ENCODE measurements at places on chromosomes 5 and 9. TPM values are rescaled to one million over a fixed set of nuclear protein-coding genes. Genes with fewer than 3 reads are reported as not detected.

The CD274 gene
- total RNA-seq = 4.6 TPM

GRCh38 chr5:13976867-13977830, 32.7 kb upstream of the DNAH5 start:
- H3K27me3 ChIP-seq = no peaks in the 10 kb centered on the region
- no peaks in the 10 kb centered on the region for H3K36me3 ChIP-seq

The JAKMIP2 gene
- total RNA-seq = 2.1 TPM

- no peak overlapping the region for H3K27ac ChIP-seq
- no peaks in the 10 kb centered on the region for H3K27me3 ChIP-seq
- no peak for DNase-seq
- H3K36me3 ChIP-seq = peaks cover 72% of the 10 kb centered on the region
- H3K4me3 ChIP-seq = no peak overlapping the region
- no peaks in the 10 kb centered on the region for H3K4me1 ChIP-seq
Measured at GRCh38 chr9:125346080-125346732, 84.6 kb downstream of the GAPVD1 start.

The HSDL2 gene
- total RNA-seq = 42.9 TPM

- peaks cover 15% of the 10 kb centered on the region for H3K4me1 ChIP-seq
- no peaks in the 10 kb centered on the region for H3K36me3 ChIP-seq
- peak; percentile 65 for DNase-seq
Measured at GRCh38 chr5:151238303-151238741, 14.4 kb upstream of the CCDC69 start.

GRCh38 chr5:123044926-123045617, 8.5 kb upstream of the PPIC start:
- no peaks in the 10 kb centered on the region for H3K4me1 ChIP-seq
- H3K36me3 ChIP-seq = no peaks in the 10 kb centered on the region
- H3K4me3 ChIP-seq = no peak overlapping the region
- H3K27ac ChIP-seq = no peak overlapping the region
- no peak for DNase-seq

DNA sequence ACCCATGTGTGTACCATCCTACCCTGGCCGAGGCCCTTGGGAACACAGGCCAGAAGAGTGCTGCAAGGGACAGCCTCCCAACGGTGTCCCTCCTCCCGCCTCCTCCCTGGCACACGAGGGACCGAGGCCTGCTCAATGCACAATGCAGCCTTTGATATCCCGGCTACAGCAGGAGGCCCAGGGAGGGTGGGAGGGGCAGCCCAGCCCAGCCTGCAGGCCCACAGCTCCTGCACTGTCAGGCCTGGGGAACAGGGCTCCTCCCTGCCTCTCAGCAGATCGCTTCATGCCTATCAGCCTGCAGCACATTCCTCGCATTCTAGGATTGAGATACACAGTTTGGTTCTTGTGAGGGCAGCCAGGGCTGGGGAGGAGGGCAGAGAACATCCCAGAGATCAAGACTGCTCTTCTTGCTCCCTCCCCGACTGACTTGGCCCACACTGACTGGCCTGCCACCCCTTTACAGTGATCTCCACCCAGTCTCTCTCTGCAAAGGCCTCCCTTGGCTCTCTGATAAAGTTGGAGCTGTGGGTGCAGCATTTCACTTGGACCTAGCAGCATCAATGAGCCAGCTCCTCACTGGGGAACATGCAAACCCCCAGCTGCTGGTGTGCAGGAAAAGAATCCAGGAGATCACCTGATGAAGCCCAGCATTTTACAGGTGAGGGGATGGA, at the start of gene SH3TC2:
TSS of gene SH3TC2 (minus strand) at position 46 of the 671 bp plus-strand sequence. CDS start at position 6, 40 bp downstream.
- H3K4me3 ChIP-seq = no peak within 1 kb of the TSS
- H3K36me3 ChIP-seq = no peaks in the 10 kb centered on the region
- no peaks in the 10 kb centered on the region for H3K4me1 ChIP-seq
- no peak within 1 kb of the TSS for H3K27ac ChIP-seq
- peak; percentile 60 for DNase-seq
- H3K27me3 ChIP-seq = no peaks in the 10 kb centered on the region

GRCh38 chr9:87711857-87712800, 13.8 kb upstream of the CTSL start:
- H3K4me1 ChIP-seq = no peaks in the 10 kb centered on the region
- no peak overlapping the region for H3K27ac ChIP-seq
- DNase-seq = no peak
- H3K36me3 ChIP-seq = no peaks in the 10 kb centered on the region
- H3K4me3 ChIP-seq = no peak overlapping the region

DNA sequence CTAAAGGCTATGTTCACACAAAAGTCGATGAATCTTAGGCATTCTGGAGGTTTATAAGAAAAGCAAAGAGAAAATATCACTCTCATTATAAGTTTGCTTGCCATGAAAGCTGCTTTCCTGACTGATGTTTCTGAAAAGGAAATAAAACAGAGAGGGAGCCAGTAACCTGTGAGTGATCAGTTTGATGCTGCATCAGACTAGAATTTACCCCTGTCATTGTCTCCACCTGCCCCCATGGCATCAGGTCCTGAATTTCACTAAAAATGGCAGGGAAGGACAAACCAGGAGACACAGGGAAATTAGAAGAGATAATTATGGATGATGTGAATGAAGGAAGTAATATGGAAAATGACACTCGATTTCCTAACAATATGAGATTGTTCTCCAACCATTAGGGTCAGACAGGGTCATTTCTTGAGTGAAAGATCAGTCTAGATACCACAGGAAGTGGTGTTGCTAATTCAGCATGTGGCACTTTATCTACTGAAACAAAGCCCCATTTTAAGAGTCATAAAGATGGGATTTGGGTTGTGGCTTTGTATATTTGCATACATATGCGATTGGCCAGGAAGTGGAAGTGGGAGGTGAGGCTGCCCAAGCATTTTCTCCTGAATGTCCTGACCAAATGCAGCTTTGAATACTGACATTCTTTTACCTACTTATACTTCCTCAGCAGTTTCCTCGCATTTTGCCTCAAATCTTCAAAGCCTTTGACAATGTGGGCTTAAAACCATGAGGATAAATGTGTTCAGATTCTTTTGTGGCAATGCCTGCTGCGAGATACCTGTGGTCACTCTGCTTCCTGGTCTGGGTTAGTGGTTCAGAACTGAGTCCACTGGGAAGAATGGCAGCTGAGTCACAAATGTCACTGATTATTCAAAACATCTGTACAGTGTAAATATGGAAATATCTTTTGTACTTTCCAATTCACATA, 29.7 kb downstream of the MEGF10 start:
- DNase-seq = no peak
- no peak overlapping the region for H3K4me3 ChIP-seq
- no peaks in the 10 kb centered on the region for H3K27me3 ChIP-seq
- no peaks in the 10 kb centered on the region for H3K36me3 ChIP-seq
- no peaks in the 10 kb centered on the region for H3K4me1 ChIP-seq
- no peak overlapping the region for H3K27ac ChIP-seq

DNA sequence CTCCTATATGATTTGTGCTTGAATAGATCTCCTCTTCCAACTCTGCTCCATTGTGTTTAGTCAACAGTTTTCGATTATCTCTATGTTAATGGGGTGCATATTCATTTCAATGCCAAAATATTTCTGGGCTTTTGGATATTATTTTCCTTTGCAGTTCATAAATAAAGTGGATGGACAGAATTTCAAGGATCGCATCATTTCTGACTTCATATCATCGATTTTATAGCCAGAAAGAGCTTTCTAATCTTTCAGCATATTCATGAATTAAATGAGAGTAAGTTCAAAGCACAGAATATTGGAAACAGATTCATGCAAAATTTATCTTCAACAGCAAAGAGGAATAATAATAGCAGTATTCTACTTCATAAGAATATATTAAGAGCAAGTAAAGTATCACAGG, 60.0 kb upstream of the MINAR2 start:
- H3K36me3 ChIP-seq = no peaks in the 10 kb centered on the region
- no peak for DNase-seq
- H3K4me3 ChIP-seq = no peak overlapping the region

The CDK7 gene
- total RNA-seq = 19.8 TPM

The HBEGF gene
- 12.3 TPM for total RNA-seq

- no peak overlapping the region for H3K4me3 ChIP-seq
- H3K27me3 ChIP-seq = no peaks in the 10 kb centered on the region
- DNase-seq = no peak
- H3K4me1 ChIP-seq = no peaks in the 10 kb centered on the region
Measured at GRCh38 chr9:116080561-116080960, 73.0 kb upstream of the PAPPA start.

DNA sequence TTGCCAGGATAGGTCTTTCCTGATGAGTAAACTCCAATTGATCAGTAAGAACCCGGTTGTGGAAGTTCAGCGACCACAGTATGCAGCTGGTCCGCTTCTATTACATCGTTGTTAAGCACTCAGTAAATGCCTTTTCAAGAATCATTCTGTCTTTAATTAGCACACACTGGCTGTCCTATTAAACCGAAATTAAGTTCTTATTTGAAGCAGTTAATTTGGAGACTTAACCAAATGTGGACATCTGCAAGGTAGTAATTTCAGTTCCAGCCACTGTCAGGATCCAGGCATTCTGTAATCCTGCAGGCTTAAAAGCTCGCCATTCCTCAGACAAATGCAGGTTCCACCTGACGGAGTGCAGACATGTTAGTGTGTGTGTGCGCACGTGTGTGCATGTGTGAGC, 254.6 kb downstream of the IRX2 start:
- H3K4me1 ChIP-seq = no peaks in the 10 kb centered on the region
- H3K27ac ChIP-seq = no peak overlapping the region
- H3K36me3 ChIP-seq = no peaks in the 10 kb centered on the region
- no peak overlapping the region for H3K4me3 ChIP-seq

The RORB gene
- not detected for total RNA-seq

- H3K4me1 ChIP-seq = no peaks in the 10 kb centered on the region
- DNase-seq = peak; percentile 70
- H3K4me3 ChIP-seq = no peak overlapping the region
- no peak overlapping the region for H3K27ac ChIP-seq
- H3K27me3 ChIP-seq = no peaks in the 10 kb centered on the region
Measured at GRCh38 chr9:131310833-131311554, 21.5 kb downstream of the PLPP7 start.

DNA sequence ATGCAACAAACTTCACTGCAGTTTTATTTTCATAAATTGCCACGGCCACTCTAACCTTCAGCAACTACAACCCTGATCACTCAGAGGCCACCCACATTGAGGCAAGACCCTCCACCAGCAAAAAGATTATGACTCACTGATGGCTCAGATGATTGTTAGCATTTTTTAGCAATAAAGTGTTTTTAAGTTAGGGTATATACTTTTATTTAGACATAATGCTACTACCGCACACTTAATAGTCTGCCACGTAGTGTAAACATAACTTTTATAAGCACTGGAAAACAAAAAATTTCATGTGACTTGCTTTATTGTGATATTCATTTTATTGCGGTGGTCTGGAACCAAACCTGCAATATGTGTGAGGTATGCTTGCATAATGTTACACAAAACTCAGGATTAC, 257.9 kb downstream of the ZSWIM6 start:
- H3K4me1 ChIP-seq = no peaks in the 10 kb centered on the region
- no peaks in the 10 kb centered on the region for H3K27me3 ChIP-seq
- H3K36me3 ChIP-seq = no peaks in the 10 kb centered on the region
- DNase-seq = no peak
- H3K27ac ChIP-seq = no peak overlapping the region
- no peak overlapping the region for H3K4me3 ChIP-seq

- H3K4me1 ChIP-seq = no peaks in the 10 kb centered on the region
- peaks cover 54% of the 10 kb centered on the region for H3K36me3 ChIP-seq
- no peak overlapping the region for H3K4me3 ChIP-seq
Measured at GRCh38 chr5:14420101-14420811, 161.3 kb upstream of the OTULINL start.

- H3K4me3 ChIP-seq = peak overlapping the region; percentile 55
- H3K4me1 ChIP-seq = no peaks in the 10 kb centered on the region
- H3K36me3 ChIP-seq = no peaks in the 10 kb centered on the region
- DNase-seq = no peak
- H3K27me3 ChIP-seq = no peaks in the 10 kb centered on the region
- H3K27ac ChIP-seq = peak overlapping the region; percentile 76
Measured at GRCh38 chr5:149416987-149417710, 38.1 kb upstream of the IL17B start.

DNA sequence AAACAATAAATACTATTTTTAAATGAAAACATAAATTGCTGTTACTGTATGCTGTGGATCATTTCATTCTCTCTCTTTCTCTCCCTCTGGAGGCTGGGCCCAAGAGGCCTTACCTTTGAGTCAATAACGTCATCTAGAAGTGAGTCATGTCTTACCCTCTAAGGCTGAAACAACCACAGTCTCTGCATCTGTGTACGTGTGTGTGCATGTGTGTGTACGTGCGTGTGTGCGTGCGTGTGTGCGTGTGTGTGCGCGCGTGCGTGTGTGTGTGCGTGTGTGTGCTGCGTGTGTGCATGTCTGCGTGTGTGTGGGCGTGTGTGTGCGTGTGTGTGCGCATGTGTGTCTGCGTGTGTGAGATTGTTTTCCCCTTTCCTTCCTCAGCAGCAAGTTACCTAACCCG, 13.6 kb upstream of the IL17B start:
- H3K4me1 ChIP-seq = no peaks in the 10 kb centered on the region
- no peaks in the 10 kb centered on the region for H3K36me3 ChIP-seq
- H3K27ac ChIP-seq = no peak overlapping the region
- DNase-seq = no peak
- no peak overlapping the region for H3K4me3 ChIP-seq

The WHRN gene
- 18.7 TPM for total RNA-seq

The C9 gene
- not detected for total RNA-seq

GRCh38 chr9:127193483-127193882, 71.0 kb upstream of the ANGPTL2 start:
- no peak overlapping the region for H3K4me3 ChIP-seq
- no peaks in the 10 kb centered on the region for H3K27me3 ChIP-seq
- H3K4me1 ChIP-seq = peaks cover 29% of the 10 kb centered on the region

- no peaks in the 10 kb centered on the region for H3K4me1 ChIP-seq
- H3K27ac ChIP-seq = peak overlapping the region; percentile 13
- no peak overlapping the region for H3K4me3 ChIP-seq
- H3K27me3 ChIP-seq = no peaks in the 10 kb centered on the region
- DNase-seq = no peak
- no peaks in the 10 kb centered on the region for H3K36me3 ChIP-seq
Measured at GRCh38 chr5:59790376-59790775, 103.2 kb downstream of the PDE4D start.

DNA sequence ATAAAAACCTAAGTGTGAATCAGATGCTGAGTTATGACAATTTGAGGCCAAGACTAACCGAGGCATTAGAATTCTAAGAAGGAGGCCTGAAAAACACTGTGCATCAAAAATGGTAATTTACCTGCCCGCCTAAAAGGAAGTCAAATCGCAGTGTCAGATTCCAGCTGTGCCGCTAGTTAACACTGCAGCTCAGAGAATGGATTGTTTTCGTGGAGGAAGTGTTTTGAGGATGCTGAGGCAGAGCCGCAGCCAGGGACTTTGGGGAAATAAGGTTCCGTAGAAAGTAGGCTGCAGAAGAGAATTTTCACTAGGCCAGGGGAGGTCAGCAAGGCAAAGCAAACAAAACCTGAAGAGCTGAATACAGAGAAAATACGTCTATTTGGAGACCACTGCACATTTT, 226.4 kb upstream of the ISL1 start:
- H3K27ac ChIP-seq = no peak overlapping the region
- H3K4me3 ChIP-seq = no peak overlapping the region
- DNase-seq = no peak
- H3K4me1 ChIP-seq = no peaks in the 10 kb centered on the region
- no peaks in the 10 kb centered on the region for H3K36me3 ChIP-seq
